ENCODE measurements at places on chromosomes 5 and 9.
A peak's percentile ranks its signal among the peaks of the same experiment; 100 is the strongest.

- DNase-seq = no peak
Observed at GRCh38 chr5:35371951-35372426, 141.7 kb upstream of the PRLR start.

DNA sequence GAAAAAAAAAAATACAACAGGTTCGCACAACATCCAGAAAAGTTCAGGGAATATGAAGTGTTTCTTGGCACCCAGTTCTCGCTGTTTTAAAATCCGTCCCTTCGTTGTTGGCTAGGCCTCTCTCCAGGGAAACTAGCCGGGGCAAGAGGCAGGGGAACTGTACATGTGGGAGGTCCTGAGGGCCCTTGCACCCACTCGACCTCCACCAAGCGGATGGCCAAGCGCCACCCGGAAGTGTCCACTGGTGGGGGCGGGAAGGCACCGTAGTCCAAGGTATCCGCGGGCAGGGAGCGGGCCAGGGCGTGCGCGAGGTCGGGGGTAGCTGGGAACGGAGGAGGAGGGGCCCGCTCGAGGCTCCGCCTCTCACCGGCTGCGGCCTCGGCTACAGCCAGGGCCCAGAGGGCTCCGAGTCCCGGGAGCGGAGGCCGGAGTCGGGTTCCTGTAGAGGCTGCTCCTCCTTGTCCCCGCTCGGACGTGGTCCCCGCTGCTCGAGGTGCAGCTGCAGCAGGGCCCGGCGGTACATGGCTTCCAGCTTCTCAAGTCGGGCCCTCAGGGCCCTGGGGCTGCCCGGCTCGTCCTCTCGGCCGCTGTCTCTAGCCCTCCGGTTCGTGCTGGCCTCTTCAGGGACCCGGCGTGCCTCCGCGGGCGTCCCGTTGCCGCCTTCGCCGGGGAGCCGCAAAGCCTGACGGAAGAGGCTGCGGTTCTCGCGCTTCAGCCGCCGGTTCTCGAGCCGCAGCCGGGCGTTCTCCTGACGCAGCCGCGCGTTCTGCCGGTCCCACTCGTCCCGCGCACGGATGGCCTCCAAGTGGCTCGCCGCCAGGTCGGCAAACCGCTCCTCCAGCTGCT is 720 bp downstream of the TUSC1 start:
- peak; percentile 69 for DNase-seq

DNA sequence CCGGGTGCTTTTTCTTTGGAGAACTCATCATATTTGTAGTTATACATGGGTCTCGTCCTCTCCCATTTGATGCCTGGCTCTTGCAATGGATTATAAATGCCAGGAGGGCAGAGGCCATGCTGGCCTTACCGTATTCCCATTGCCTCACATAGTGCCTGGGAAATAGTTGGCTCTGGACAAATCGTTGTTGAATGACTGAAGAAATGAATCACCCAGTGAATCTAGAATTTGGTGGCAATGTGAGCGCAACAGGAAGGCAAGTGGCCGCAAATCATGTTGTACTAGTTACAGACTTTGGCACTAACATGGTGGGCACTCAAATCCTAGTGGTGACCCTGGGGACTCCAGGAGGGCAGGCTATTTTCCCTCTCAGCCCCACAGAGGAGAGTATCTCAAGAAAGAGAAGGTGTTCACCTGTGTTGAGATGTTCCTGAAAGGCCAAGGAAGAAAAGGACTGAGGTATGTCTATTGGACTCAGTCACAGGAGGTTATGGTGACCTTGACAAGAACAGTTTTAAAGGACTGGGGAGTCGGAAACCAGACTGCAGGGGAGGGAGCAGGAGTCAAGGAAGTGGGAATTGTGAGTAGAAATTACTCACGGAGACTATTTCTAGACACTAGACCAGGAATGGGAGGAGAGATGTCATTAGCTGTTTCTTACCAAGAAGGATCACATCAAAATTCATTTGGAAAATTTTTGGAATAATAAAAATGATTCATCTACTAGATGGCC is 61.7 kb upstream of the COL15A1 start:
- no peak for DNase-seq

DNA sequence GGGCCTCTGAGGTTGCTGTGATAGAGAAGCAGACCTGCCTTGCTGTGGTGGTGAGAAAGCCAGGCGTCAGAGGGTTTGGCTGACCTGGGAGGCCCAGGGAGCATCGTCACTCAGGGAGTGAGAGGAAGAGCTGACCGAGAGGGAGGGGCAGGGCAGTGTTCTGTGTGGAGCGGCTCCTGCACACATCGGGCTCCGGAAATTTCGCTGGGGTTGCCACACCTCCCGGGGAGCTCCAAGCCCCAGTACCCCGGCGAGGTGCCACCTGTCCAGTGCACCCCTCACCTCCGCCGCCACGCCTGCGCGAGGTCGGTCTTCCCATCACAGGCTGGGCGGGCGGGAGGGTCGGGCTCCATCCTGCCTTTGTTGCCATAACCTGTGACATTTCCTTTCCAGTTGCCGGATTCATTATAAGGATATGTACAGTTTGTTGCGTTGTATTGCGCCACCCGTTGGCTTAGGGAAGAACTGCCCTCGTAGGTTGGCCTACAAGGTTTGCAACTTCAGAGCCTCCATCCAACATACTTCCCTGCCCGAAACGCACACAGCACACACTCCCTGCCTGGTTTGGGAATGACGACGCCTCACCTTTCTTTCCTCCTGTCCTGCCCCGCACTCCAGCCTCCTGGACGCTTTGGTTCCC is 223.2 kb downstream of the CACNA1B start:
- no peak for DNase-seq

- no peak for DNase-seq
Observed at GRCh38 chr9:91428436-91428835, 4.8 kb upstream of the NFIL3 start.

DNA sequence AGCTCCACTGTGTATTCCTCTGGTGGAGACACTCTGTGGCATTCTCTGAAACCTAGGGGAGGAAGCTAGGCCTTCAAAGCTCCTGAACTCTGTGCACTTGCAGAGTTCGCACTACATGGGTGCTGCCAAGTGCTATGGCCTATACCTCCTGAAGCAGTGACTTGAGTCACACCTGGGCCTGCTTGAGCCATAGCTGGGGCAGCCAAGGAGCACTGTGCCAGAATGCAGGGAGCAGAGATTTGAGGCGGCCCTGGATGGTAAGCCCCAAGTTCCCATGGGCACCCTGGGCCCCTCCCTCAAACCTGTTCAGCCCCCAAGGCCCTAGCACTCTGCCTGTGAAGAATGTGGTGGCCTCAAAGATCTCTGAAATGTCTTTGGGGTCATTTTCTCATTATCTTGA is 212.9 kb downstream of the SPATA31A6 start:
- DNase-seq = no peak

DNA sequence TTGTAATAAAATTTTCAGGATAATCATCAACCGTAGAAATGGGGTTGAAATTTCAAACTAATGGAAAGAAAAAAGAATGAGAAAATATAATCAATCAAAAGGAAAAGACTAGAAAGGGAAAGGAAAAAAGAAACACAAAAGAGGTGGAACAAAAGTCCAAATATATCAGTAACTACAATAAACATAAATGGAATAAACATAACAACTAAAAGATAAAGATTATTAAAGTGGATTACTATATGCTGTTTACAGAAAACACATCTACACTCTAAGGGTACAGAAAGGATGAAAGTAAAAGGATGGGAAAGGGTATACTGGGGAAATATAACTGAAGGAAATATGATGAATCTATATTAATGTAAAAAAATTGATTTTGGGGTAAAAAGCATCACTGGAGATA is 43.0 kb downstream of the AHRR start:
- no peak for DNase-seq

DNA sequence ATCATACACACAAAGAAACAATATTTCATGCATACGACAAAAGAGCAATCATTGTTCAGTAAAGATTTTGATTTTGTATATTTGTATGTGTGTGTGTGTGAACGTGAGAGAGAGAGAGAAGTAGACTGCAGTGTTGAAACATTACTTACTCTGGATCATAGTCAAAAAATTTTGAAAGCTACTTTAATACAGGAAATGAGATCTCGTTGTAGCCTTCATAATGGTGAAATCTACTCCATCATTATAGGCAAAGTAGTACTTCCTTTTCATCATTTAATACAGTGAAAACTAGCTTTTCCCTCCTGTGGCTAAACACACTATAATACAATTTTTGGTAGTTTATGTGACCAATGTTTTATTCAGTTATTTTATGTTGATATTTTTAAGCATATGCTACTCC is 1427.7 kb upstream of the C9orf72 start:
- DNase-seq = no peak

DNA sequence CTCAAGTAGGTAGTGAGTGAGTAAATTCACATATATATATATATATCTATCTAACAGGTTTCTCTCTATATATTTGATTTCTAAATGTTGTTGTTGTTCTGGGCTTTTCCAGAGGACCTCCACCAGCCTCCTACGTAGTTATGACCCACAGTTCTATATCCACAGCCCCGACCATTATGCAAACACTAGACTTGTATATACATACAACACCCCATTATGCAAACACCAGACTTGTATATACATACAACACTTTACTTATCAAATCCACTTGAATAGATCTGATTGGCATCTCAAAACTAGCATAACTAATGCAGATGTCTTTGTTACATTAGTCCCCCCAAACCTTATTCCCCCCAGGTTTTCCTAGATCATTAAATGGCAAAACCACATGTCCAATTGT is 108.7 kb downstream of the JAKMIP2 start:
- no peak for DNase-seq

DNA sequence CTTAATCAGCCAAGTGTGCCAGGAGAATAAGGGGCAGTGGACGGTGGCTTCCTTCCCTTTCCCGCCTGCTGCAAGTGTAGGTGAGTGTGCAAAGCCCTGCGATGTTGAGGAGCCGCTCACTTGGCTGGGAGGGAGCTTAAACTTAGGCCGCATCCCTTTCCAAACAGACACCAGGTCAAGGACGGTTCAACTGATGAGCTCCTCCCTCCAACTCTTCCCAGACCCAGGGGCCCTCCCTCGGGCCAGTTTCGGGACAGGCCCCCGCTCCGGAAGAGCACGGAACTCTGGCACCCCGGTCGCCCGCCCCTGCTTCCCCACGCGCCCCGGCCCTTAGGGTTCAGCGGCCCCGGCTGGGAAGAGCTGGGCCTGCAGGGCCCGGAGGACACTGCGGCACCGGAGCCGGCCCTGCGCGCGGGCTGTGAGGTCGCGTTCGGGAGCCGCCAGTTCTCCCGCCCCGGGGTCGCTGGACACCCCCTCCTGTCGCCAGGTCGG is 481 bp downstream of the MRPL36 start:
- no peak for DNase-seq

DNA sequence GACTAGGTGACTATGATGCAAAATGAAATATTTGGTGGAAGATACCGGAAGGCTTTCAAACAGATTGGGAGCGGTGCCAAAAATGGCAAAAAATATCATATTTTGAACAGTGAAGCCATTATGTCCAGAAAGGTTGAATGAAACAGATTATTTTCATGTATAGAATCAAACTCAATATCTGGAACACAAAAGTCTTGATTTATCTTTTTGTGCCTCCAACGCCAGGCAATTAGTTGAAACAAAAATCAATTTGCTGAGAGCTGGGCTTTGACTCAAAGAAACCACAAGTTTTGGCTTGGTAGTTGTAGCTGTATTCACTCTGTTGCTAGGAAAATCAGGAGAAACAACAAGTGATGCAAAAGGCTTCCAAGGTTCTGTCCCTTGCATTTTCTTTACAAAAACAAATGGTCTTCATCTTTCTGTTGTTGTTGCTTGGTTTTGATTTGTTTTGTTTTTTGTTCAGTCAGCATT is 421.7 kb upstream of the TYRP1 start:
- no peak for DNase-seq

- DNase-seq = no peak
Observed at GRCh38 chr5:106451998-106452397, 1218.7 kb downstream of the EFNA5 start.

- no peak for DNase-seq
Observed at GRCh38 chr9:108588246-108588645, 267.5 kb downstream of the ACTL7B start.

- no peak for DNase-seq
Observed at GRCh38 chr5:138386290-138386689, 33.8 kb downstream of the KDM3B start.
